ENCODE measurements at places on chromosomes 5 and 9.

DNA sequence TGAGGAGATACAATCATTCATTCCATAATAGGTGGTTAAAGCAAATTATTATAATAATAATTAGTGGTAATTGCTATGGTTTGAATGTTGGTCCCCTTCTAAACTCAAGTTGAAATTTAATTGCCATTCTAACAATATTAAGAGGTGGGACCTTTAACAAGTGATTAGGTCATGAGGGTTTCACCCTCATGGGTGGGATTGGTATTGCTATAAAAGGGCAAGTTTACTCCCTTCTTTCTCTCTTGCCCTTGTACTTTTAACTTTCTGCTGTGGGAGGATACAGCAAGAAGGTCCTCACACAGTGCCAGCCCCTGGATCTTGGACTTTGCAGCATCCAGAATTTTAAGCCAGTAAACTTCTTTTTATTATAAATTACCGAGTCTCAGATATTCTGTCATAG is 101.9 kb upstream of the PARP8 start:
- no peak for DNase-seq

DNA sequence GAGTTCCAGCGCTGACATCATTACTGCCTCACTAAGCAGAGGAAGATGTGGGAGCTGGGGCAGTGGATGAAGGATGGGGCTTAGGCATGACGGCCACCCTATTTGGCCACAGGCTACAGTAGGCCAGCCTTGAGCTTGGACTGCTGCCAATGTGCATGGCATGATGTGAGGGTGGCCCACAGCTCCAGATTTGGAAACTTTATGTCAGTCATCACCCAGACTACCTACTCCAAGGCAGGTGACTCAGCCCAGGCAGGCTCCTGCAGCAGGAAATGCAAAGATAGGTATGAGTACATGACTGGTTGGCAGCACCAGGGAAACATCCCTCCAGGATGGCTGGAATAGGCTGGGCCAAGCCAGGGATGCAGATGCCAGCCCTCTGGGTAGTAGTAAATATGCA is 303.6 kb downstream of the SPOCK1 start:
- DNase-seq = no peak

DNA sequence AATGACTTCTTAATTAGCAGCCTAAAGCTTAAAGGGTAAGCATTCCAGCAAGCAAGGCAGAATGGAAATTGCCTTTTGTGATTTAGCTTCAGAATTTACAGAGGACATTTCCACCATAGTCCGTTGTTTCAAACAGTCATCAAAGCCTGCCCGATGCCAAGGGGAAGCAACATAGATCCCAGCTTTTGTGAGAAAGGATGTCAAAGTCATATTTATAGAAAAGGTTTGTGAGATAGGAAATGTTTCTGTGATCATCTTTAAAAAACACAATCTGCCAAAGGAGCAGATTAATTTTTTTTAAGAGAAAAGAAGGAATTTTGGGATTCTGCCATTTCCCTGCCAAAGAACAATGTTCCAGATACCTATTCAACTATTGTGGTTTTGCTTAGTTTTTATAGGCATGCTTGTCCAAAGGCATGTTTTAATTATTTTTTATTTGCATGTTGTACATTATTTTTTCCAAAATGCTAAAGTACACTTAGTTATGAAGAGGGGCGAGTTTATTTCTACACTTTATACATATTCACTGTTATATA is 346.9 kb downstream of the ZNF608 start:
- DNase-seq = no peak

GRCh38 chr5:6220346-6221088 is 157.8 kb downstream of the MED10 start:
- no peak for DNase-seq

- DNase-seq = no peak
These were observed 49.4 kb downstream of the ITGA1 start for GRCh38 chr5:52837068-52837467.

- DNase-seq = no peak
These were observed 71.2 kb upstream of the GLIS3 start for GRCh38 chr9:4371108-4371507.

GRCh38 chr5:50856401-50857119 is 190.1 kb downstream of the PARP8 start:
- peak; percentile 13 for DNase-seq

- no peak for DNase-seq
These were observed 48.3 kb downstream of the STRBP start for GRCh38 chr9:123220127-123220526.

- DNase-seq = no peak
These were observed 114.2 kb upstream of the ITGA1 start for GRCh38 chr5:52673495-52673894.

- DNase-seq = no peak
These were observed 218.8 kb upstream of the WWC1 start for GRCh38 chr5:168072665-168073064.

- no peak for DNase-seq
These were observed at the start of gene RASEF for GRCh38 chr9:83062651-83063527. Gene RASEF (minus strand): TSS chr9:83063142. CDS start chr9:83062867, 275 bp downstream.

DNA sequence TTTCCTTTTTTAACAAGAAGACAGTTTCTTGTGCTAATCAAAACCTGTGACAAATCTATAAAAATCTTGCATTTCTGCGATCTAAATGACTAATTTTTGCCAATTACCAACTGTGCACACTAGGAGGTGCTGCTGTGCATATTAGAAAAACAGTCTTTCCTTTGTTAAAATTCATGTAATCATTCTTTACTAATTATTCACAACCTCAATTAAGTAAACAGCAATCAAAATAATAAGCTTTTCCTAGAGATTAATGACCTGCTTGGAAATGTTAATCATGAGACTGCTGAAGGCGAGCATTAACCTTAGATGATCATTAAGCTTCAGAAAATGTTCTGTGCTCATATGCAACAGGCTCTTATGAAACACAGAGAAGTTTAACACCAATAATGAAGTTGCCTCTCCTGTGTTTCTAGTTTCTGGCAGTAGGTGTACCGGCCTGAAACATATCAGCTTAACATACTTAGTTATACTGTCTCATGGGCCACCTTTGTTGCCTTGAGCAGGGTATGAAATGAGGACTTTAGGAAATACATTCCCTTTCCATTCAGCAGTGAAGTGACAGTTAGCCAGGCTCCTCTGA is 17.7 kb downstream of the RFESD start:
- no peak for DNase-seq

GRCh38 chr9:85610074-85610860 is 131.5 kb downstream of the AGTPBP1 start:
- peak; percentile 6 for DNase-seq

GRCh38 chr5:55104946-55105701 is 2.7 kb downstream of the GZMA start:
- DNase-seq = no peak

DNA sequence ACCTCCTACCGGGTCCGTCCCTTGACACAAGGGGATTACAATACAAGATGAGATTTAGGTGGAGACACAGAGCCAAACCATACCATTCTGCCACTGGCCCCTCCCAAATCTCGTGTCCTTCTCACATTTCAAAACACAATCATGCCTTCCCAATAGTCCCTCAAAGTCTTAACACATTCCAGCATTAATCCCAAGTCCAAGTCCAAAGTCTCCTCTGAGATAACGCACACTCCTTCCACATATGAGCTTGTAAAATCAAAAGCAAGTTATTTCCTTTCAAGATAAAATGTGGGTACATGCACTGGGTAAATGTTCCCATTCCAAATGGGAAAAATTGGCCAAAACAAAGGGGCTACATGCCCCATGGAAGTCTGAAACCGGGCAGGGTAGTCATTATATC is 463.9 kb upstream of the CDH9 start:
- no peak for DNase-seq

- DNase-seq = no peak
These were observed 190.0 kb downstream of the TRIM32 start for GRCh38 chr9:116877072-116877471.

GRCh38 chr9:90142580-90142979 is 500.0 kb downstream of the DIRAS2 start:
- peak; percentile 12 for DNase-seq

DNA sequence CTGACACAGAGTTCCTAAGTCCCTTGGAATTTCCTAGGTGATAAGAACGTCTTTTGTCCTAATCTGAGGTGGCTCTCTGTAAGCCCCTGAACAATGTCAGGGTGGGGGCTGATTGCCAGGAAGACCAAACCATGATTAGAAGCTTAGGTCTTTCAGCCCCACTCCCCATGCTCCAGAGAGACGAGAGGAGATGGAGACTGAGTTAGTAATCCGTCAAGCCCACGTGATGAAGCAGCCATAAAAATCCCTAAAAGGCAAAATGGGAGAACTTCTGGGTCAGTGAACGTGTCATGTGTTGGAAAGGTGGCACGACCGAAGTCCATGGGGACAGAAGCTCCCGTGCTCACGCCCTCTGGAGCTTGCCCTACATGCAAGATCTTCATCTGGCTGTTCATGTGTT is 85.6 kb downstream of the RAD23B start:
- no peak for DNase-seq
